ENCODE measurements at places on chromosomes 12 and 14.

- DNase-seq, result no peak
Measured at GRCh38 chr12:115790526-115790925, 487.0 kb downstream of the MED13L start.

- no peak for DNase-seq
Measured at GRCh38 chr12:91099341-91099740, 12.0 kb downstream of the LUM start.

DNA sequence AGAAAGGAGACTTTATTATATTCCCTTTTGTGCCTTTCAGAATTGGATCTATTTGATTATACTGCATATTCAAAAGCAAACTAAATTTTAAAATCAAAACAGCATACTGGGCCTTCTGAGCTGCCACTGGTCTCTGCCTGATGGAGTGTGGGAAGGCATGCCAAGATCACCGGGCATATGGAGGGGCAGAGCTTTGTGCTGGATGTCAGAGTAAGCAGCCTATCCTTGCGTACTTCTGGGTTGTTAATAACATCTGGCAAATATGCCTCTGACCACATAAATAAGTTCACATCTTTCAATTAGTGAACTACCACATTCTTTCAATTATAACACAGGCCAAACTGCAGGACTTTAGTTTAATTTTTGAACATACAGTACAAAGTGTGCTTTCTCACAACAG is 18.3 kb downstream of the MLH3 start:
- no peak for DNase-seq

DNA sequence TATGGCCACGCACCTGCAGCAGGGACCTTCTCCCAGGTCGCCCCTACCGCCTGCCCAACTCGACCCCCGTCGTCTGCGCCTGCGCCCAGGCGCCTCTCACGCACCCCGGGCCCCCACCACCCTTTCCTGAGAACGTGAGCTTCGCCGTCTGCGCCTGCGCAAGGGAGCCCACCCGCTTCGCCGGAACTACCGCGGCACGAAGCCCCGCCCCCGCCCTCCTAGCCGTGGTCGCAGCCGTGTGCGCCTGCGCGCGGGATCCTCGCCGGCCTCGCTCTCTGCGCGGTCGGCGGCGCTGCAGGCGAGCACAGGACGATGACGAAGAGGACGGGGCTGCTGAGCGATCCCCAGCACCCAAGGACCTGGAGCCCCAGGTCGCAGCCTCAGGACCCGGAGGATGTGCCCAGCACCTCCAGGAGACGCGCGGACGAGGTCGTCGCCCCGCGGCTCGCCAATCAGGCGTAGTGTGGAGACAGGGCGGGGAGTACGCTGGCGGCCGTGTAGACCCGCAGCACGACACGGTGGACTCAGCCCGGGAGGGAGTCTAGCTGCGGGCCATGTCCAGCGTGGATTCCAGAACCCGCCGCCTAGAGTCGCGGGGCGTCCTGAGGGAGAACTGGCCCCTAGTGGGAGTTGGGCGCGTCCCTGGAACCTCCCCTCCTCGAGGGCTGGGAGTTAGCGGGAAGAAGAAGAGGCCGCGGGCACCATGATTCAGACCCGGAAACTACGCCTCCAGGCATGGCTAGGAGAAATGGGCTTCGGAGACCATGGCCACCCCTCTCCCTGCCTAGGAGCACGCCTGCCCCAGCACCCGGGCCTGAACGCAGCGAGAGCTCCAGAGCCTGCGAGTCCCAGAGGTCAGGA is 1120.8 kb upstream of the TMEM132C start:
- DNase-seq, result peak; percentile 62

GRCh38 chr12:108629824-108630476 is 3.7 kb downstream of the SELPLG start:
- peak; percentile 88 for DNase-seq

GRCh38 chr14:57266065-57266464 is 2.6 kb downstream of the EXOC5 start:
- peak; percentile 33 for DNase-seq

DNA sequence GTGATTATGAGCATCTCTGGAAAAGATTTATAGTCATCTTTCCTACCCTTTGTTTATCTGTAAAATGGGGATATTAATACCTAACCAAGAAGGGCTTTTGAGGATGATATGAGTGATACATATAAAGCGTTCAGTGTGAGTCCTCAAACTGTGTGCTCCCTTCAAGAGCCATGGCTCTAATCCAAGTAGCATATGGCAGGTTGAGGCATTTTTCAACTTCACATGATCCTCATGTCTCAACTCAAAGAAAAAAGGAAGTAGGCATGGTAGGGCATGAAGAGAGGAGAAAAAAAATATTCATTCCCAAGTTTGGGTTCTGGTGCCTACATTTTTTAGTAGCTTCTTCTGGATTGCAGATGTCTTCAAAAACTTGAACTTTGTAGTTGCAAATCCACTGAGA is 286.3 kb upstream of the ATP2B1 start:
- no peak for DNase-seq

DNA sequence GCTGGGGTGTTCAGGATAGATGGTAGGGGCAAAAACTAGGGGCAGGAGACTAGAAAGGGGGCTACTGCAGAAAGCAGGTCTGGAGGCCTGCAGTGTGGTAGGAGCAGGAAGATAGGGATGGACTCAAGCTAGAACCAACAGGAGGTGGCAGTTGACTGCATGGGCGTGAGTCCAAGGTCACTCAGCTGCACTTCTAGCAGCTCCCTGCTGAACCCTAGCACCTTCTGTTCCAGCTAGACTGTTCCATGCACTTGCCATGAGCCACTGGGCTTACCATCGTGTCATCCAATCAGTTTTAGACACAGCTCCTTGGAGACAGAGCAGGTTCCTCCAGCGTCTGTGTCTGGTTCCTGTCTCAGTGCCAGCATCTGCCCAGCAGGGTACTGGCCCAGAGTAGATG is 11.3 kb upstream of the KRT8 start:
- no peak for DNase-seq

DNA sequence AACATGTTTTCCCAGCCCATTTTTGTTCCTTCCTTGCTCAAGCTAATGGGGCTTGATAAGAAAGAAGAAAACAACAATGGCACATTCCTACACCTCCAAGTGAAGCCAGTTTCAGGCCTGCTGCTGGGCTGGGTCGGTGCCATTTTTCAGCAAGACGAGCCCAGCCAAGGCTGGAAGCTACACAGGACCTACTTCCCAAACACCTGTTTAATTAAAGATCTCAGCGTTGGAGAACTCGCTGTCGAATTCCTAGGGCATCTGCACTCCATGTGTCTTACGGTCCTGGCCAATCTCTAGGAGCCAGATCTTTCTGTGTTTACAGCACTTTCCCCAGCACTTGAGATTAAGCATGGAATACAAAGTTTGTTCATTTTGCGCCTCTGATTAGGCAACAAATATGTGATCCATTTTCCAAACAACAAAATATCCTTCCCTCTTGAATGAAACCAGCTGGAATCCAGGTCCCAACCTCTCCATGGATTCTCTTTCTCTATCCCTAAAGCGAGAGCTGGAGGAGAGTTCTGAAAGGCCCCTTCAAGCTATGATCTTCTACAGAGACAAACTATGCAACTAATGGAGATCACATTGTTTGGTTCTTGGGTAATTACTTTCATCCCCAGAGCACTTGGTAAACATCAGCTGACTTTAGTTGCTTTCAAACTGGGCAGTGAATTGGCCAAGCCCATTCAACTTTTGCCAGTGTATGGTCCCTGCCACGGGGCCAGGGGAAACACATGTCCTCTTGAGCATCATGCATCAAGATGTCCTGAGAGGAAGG is 34.3 kb upstream of the TC2N start:
- peak; percentile 51 for DNase-seq

DNA sequence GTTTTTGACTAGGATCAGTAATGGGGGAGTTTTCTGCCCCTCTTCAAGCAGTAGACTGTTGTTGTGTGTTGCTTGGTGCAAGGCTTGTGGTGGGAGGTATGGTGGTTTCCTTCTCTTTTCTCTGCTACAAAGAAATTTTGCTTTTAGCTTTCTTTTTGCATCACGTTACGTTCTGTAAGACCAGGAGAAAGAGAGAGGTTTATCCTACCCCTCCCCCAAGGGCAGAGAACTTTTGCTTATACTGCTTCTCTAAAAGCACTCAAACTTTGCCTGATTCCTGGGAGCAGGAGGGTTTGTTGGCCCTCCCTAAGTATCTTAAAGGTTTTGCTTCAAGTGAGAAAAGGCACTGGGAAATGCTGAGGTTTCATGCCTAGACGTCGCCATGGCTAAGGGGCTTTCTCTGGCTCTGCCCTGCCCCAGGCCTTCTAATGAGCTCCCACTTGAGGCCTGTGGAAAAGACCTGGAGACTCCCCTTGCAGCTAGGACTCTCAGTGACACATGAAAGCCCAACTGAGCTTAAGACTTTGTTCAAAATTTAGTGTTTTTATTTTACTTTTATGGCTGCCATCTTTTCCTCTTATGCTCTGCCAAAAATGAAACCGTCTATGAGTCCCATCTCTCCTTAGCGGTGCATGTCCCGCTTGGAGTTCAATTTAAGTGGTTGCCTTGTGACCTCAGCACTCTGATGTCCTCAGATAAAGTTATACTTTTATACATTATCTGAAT is 49.2 kb downstream of the EIF2S3B start:
- no peak for DNase-seq

- peak; percentile 92 for DNase-seq
Measured at GRCh38 chr14:26820138-26820537, 222.3 kb upstream of the NOVA1 start.

GRCh38 chr14:22291406-22291805 is 297.6 kb downstream of the DAD1 start:
- peak; percentile 42 for DNase-seq

DNA sequence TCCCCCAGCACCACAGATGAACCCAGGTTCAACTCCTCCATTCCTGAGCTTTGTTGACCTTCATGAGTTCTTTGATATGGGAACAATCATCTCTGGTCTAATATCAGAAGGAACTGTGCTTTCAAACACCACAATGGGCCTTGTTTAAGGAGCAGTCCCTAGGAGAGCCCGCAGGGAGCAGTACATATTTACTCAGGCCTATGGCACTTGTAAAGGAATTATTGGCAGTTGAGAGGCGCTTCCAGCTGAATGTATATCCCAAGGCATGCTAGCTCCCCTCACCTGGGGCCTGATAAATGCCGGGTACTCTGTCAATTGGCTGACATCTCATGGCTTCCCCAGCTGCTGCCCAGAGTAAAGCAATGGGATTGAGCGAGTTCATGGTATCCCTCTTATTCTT is 76.2 kb downstream of the ZFP36L1 start:
- no peak for DNase-seq

- DNase-seq, result peak; percentile 71
Measured at GRCh38 chr12:121581686-121582429, 1.0 kb upstream of the KDM2B start.

DNA sequence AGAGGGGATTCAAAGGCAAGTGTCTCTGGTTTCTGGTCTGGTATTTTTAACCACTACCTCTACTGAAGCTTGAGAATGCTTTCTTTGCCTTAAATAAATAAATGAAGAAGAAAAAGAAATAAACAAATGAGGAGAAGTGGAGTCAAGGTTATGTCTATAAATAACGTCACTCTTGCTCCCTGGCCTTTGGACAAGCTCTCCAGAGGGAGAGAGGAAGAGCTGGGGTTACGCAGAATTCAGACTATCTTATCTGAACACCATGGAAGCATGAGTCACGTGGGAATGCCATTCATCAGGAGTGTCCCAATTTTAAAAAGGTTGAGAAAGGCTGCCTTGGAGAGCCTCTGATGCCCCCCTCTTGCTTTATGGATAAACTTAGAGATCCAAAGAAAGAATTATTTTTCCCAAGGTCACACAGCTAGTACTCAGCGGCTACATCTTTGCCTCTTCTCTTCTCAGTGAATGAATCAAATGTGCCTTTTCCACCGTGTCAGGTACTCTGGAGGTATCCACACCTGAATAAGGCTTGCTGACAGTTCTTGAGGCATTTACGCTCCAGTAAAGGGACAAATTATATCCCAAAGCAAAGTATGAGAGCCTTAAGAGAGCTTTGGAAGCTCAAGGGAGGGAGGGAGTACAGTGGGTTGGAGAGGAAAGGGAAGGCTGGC is 12.9 kb upstream of the MSI1 start:
- peak; percentile 16 for DNase-seq

- DNase-seq, result peak; percentile 31
Measured at GRCh38 chr12:82805812-82806497, 119.2 kb downstream of the TMTC2 start.

DNA sequence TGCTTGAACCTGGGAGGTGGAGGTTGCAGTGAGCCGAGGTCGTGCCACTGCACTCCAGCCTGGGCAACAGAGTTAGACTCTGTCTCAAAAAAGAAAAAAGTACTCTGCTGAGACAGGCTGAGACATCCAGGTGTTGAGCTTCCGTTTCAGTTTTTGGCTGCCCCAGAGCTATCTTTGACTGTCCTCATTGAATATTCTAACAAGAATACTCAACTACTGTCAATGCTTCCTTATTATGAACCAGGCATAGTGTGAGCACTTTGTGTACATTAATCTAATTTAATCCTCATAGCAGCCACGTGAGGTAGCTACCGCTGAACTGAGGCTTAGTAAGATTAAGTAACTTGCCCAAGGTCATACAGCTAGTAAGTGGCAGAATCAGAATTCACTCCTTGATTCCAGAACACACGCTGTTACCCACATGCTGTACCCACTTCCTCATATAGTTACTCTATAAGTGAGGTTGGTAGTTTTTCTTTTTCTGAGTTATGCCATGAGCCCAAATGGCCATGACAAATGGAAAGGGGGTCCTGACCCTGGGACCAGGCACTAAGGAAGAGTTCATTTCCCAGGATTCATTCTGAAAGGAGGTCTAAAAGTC is 11.3 kb downstream of the ALDH1L2 start:
- DNase-seq, result no peak

GRCh38 chr12:32305163-32305562 is 94.2 kb upstream of the FGD4 start:
- peak; percentile 54 for DNase-seq

GRCh38 chr14:86619726-86620125 is 1089.8 kb downstream of the FLRT2 start:
- no peak for DNase-seq

DNA sequence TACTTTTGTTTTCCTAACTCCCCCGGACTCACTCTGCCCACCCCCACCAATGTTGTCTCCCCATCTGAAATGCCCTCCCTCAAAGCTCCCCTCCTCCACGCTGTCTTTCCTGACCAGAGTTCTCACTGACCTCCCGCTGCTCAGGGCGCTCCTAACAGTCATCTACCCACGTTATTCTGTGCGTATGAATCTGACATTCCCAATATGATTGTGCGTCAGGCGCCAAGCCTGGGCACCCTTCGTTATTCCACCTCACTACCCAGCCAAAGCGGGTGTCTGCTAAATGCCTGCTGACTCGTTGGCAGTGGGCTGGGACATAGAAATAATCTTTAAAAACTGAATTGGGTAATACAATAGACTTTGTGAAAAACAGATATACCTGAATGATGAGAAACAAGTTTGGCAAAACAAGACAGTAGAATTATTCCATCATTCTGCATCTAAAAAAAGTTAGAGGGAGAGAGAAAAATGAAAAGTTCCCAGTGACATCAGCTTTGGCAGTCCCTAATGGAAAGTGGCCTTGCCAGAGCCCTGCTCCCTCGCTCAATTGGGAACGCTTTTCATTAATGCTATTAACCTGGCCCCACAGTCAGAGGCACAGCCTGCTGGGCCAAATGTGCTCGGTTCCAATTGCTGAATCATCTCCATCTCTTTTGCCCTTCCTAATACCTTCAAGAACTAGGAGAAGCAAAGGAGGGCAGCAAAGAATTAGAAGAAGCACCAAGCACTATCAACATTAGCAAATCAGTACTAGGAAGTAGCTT is 74.0 kb upstream of the PLXNC1 start:
- peak; percentile 72 for DNase-seq

GRCh38 chr12:111777345-111778045 is 10.8 kb downstream of the ALDH2 start:
- no peak for DNase-seq

GRCh38 chr12:127680516-127680915 is 586.5 kb upstream of the TMEM132C start:
- DNase-seq, result peak; percentile 34

- peak; percentile 82 for DNase-seq
Measured at GRCh38 chr14:66495218-66496098, 9.3 kb downstream of the CCDC196 start.

GRCh38 chr12:2811801-2812200 is 667 bp upstream of the ITFG2 start:
- DNase-seq, result no peak

All from fibroblast of mammary gland (primary cell).